ENCODE measurements at places on chromosomes 11 and 22. TPM values are rescaled to one million over a fixed set of nuclear protein-coding genes. Genes with fewer than 3 reads are reported as not detected.

The B4GALNT4 gene
- polyA plus RNA-seq = 27.5 TPM

The GDPD4 gene
- polyA plus RNA-seq = not detected

The PATE2 gene
- polyA plus RNA-seq = not detected

GRCh38 chr11:115503886-115504275 is 334 bp downstream of the CADM1 start:
- DNase-seq = no peak

Data from A549 (cell line).